ENCODE measurements at places on chromosomes 4 and X. TPM values are rescaled to one million over a fixed set of nuclear protein-coding genes. Genes with fewer than 3 reads are reported as not detected.

DNA sequence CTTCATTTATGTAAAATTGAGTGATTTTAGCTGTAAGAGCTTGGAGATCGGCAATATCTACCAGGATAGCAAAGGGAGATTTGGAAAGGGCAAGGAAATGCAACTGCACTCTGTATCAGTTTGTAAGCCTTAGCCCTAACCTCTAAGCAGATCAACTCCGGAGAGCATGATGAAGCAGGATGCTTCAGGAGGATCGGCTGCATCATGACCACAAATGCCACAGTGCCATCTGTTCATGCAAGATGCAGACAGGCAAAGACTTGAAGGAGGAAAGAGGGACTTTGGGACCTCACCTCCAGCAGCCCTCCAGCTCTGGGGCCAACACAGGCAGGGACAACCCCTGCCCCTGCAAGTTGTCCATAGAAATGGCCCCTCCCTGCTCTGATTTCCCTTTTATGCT, 377.6 kb upstream of the GATB start:
- H3K36me3 ChIP-seq = no peaks in the 10 kb centered on the region
- H3K27me3 ChIP-seq = peaks cover 30% of the 10 kb centered on the region
- DNase-seq = no peak
- H3K27ac ChIP-seq = no peak overlapping the region

DNA sequence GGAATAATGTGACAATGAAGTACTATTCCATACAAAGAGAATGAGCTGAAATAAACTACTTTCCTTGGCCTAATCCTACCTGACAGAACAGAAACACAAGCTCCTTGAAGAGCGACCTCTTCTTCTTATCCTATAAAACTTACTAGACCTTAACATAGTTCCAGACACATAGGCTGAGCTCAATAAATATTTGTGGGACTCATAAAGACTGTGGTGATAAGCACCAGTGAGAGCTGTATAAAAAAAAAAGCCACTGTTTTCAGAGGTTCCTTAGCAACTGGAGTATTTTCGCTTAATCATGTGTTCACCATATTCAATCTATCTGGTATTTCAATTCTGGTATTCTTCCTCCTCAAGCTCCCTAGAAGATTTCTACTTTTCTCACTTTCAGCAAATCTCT, 1129.6 kb downstream of the STPG2 start:
- H3K36me3 ChIP-seq = no peaks in the 10 kb centered on the region
- DNase-seq = no peak
- H3K4me1 ChIP-seq = no peaks in the 10 kb centered on the region
- no peak overlapping the region for H3K4me3 ChIP-seq
- no peaks in the 10 kb centered on the region for H3K27me3 ChIP-seq
- no peak overlapping the region for H3K27ac ChIP-seq

- no peak overlapping the region for H3K27ac ChIP-seq
- H3K4me1 ChIP-seq = no peaks in the 10 kb centered on the region
- no peak overlapping the region for H3K4me3 ChIP-seq
- H3K36me3 ChIP-seq = no peaks in the 10 kb centered on the region
- no peaks in the 10 kb centered on the region for H3K27me3 ChIP-seq
These were observed 15.5 kb downstream of the MYOZ2 start for GRCh38 chr4:119151161-119151560.

GRCh38 chr4:77617203-77617602, 11.6 kb downstream of the CXCL13 start:
- H3K36me3 ChIP-seq = no peaks in the 10 kb centered on the region
- H3K27me3 ChIP-seq = no peaks in the 10 kb centered on the region
- no peak for DNase-seq
- no peak overlapping the region for H3K27ac ChIP-seq
- H3K4me1 ChIP-seq = peaks cover 19% of the 10 kb centered on the region

DNA sequence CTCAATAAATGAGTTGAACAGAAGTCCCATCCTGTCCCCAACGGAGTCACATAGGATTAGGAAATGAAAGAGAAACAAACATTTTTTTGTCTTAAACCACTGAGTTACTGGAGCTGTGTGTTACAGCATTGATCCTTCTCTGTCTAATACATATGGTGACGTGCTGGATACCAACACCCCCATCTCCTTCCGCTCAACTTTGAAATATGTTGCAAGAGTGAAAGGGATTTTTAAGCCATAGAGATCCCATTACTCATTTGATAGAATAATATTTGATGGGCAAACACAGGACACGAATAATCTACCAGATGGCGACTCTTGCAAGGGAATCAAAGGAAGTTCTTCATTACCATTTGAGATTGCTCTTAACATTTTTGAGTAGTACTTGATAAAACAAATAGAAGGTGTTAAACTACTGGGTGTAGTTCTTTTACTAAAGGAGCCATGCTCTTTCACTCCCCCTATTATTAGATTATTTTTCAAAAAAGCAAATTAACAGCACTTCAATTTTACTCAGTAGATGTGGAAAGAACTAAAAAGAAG, 140.5 kb downstream of the PACRGL start:
- H3K4me1 ChIP-seq = peaks cover 18% of the 10 kb centered on the region
- no peak overlapping the region for H3K27ac ChIP-seq
- no peaks in the 10 kb centered on the region for H3K27me3 ChIP-seq
- no peak for DNase-seq
- H3K4me3 ChIP-seq = no peak overlapping the region
- H3K36me3 ChIP-seq = no peaks in the 10 kb centered on the region

DNA sequence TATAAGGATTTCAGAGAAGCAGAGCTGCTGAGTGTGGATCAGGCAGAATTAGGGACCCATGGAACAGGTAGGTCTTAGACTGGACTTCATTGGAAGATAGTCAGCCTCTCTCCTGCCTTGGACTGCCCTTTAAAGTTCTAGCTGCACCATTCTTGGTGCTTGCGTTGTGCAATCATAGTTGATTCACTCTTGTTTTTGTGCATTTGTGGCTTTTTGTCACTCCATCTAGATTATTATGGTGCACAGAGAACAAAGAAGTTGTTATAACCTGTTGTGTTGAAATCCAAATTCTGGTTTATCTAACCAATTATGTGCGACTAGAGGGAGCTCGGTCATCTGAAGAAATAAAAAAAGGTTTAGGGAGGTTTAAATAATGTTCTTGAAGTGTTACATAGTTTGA, 59.3 kb downstream of the JADE1 start:
- H3K27me3 ChIP-seq = no peaks in the 10 kb centered on the region
- peaks cover 34% of the 10 kb centered on the region for H3K36me3 ChIP-seq
- no peak overlapping the region for H3K4me3 ChIP-seq
- H3K4me1 ChIP-seq = no peaks in the 10 kb centered on the region
- H3K27ac ChIP-seq = no peak overlapping the region
- DNase-seq = no peak

GRCh38 chr4:24753519-24753918, 41.9 kb upstream of the SOD3 start:
- DNase-seq = peak; percentile 52
- H3K4me3 ChIP-seq = no peak overlapping the region
- H3K36me3 ChIP-seq = no peaks in the 10 kb centered on the region
- no peaks in the 10 kb centered on the region for H3K27me3 ChIP-seq
- H3K27ac ChIP-seq = peak overlapping the region; percentile 51

- H3K4me3 ChIP-seq = no peak overlapping the region
- no peak for DNase-seq
- no peaks in the 10 kb centered on the region for H3K36me3 ChIP-seq
- H3K4me1 ChIP-seq = peaks cover 24% of the 10 kb centered on the region
These were observed 149.3 kb upstream of the EOLA2 start for GRCh38 chrX:150087612-150088011.

DNA sequence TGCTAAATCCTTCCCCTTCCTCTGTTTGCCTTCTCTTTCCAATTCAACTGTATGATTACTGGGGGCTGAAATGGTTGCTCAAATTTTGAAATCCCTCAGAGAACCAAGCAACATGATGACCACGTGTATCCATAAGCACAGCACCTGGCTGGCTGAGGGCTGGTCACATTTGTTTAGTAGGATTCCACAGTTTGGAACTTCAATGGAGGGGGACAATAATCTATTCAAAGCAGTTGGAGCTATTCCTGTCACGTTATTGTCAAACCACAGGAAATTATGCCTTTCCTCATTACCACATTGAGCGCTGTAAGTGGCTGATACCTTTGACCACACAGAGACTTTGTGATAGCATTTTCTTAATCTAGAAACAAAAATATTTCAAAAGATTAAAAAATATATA, 7.0 kb downstream of the TMSB4X start:
- peak overlapping the region; percentile 60 for H3K27ac ChIP-seq
- no peak for DNase-seq
- H3K4me1 ChIP-seq = peaks cover 76% of the 10 kb centered on the region
- peaks cover 58% of the 10 kb centered on the region for H3K36me3 ChIP-seq
- H3K27me3 ChIP-seq = no peaks in the 10 kb centered on the region
- no peak overlapping the region for H3K4me3 ChIP-seq

GRCh38 chr4:102787096-102787881, 26.5 kb upstream of the MANBA start:
- no peak overlapping the region for H3K27ac ChIP-seq
- no peaks in the 10 kb centered on the region for H3K4me1 ChIP-seq
- H3K27me3 ChIP-seq = no peaks in the 10 kb centered on the region
- H3K36me3 ChIP-seq = peaks cover 24% of the 10 kb centered on the region

- H3K27me3 ChIP-seq = no peaks in the 10 kb centered on the region
- DNase-seq = no peak
- H3K4me3 ChIP-seq = peak overlapping the region; percentile 2
- peak overlapping the region; percentile 99 for H3K27ac ChIP-seq
- H3K4me1 ChIP-seq = peaks cover 45% of the 10 kb centered on the region
These were observed 17.2 kb downstream of the ANXA3 start for GRCh38 chr4:78568640-78569305.

GRCh38 chr4:11768251-11768972, 339.7 kb upstream of the HS3ST1 start:
- no peaks in the 10 kb centered on the region for H3K27me3 ChIP-seq
- DNase-seq = no peak
- no peak overlapping the region for H3K27ac ChIP-seq
- no peak overlapping the region for H3K4me3 ChIP-seq
- H3K4me1 ChIP-seq = no peaks in the 10 kb centered on the region

GRCh38 chr4:94909645-94910044, 151.9 kb downstream of the BMPR1B start:
- no peak for DNase-seq
- no peaks in the 10 kb centered on the region for H3K36me3 ChIP-seq
- H3K4me1 ChIP-seq = no peaks in the 10 kb centered on the region
- H3K27me3 ChIP-seq = no peaks in the 10 kb centered on the region
- H3K4me3 ChIP-seq = no peak overlapping the region

DNA sequence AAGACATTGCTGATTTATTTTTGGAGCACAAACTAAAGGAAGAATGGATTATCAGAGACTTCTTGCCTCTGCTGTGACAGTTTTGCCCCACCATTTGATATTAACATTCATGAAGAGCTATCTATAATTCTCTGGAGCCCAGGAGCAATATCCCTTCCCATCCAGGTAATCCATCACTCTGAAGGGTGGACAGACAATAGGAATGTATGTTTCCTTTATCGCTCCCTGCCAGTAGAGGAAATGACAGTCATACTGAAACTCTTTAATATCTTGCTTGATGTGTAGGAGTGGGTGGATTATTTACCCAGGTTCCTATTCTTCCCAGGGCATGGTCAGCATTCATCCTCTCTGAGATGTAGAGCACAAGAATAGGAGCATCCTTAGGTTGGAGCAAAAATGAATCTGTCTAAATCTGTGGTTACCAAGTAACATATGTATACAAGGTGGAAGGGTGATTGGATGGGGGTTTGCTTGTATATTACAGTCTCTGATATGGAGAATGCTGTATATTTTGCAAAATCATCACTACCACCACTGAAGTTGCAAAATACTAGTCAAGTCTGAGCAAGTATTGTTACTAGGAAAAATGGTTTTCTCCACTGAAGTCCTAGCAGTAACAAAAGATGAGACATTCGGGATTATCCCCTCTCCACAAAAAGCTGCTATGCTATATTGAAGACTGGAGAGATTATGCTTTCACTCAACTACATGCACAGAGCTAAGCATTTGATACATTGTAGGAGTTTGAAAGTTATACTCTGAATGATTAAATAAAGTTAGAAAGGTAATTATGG, 151.6 kb downstream of the CBLL2 start:
- H3K27ac ChIP-seq = no peak overlapping the region
- H3K4me1 ChIP-seq = no peaks in the 10 kb centered on the region
- no peak overlapping the region for H3K4me3 ChIP-seq

- H3K4me1 ChIP-seq = peaks cover 8% of the 10 kb centered on the region
- peak overlapping the region; percentile 71 for H3K4me3 ChIP-seq
- DNase-seq = no peak
- H3K27me3 ChIP-seq = no peaks in the 10 kb centered on the region
- H3K36me3 ChIP-seq = peaks cover 8% of the 10 kb centered on the region
These were observed 518 bp downstream of the ARMCX1 start for GRCh38 chrX:101550751-101551379.

DNA sequence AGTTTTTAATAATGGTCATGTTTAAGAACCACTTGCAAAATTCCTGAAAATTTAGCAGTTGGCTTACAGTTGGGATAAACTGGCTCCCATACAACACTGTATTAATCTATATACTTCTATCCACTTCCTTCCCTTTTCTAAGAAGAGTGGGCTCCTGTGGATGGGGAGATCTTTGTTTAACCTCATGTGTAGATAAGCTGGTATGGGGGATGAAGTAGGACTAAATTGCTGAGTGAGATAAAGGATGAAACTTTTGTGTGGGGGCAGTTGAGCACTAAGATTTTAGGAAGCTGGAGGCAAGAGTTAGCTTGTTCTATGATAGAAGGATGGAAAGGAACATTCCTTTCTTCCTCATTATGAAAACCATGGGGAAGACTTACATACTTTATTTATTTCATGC, 54.6 kb upstream of the ATP8A1 start:
- H3K4me1 ChIP-seq = no peaks in the 10 kb centered on the region
- H3K27me3 ChIP-seq = no peaks in the 10 kb centered on the region
- H3K36me3 ChIP-seq = no peaks in the 10 kb centered on the region
- H3K4me3 ChIP-seq = no peak overlapping the region

- no peaks in the 10 kb centered on the region for H3K27me3 ChIP-seq
- H3K36me3 ChIP-seq = no peaks in the 10 kb centered on the region
- DNase-seq = no peak
- H3K4me1 ChIP-seq = no peaks in the 10 kb centered on the region
- no peak overlapping the region for H3K4me3 ChIP-seq
- no peak overlapping the region for H3K27ac ChIP-seq
These were observed 237.1 kb upstream of the NUDT6 start for GRCh38 chr4:123159479-123159878.

DNA sequence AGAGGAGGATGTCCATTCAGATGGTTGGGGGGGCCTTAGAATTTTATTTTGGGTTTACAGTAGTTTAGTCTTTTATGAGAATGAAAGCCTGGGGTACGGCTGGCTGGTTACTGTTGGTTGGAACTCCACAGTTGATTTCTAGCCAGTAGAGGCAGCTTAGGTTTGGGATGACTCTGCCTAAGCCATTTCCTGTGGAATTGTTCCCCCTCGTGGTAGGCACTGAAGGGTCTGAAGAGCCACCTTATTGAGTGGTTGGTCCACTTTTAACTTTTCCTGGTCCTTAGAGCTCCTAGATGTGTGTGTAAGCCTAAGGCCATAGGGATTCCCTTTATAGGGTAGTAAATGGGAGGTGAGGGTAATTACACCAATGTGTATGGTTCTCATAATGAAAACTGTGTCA, 19.7 kb downstream of the SPIN3 start:
- no peak overlapping the region for H3K27ac ChIP-seq
- H3K27me3 ChIP-seq = no peaks in the 10 kb centered on the region
- no peak for DNase-seq

Gene PPP2R3B
- 25.4 TPM for total RNA-seq

Gene GAGE2A
- total RNA-seq = not detected

Gene DAPP1
- total RNA-seq = 30.6 TPM

Gene PPP4R3C
- total RNA-seq = not detected

Gene TMEM271
- total RNA-seq = not detected

Gene HPGDS
- total RNA-seq = not detected

Gene TACR3
- not detected for total RNA-seq

Gene ADGRA3
- 63.2 TPM for total RNA-seq

Gene SMIM10
- 1.8 TPM for total RNA-seq

Gene MMRN1
- total RNA-seq = not detected

Gene ADGRL3
- 0.66 TPM for total RNA-seq

Measured in Calu3 (cell line).